ENCODE measurements at places on chromosomes 13 and 19.
A peak's percentile ranks its signal among the peaks of the same experiment; 100 is the strongest.

GRCh38 chr19:16903347-16903746 lies 14.5 kb downstream of the F2RL3 start:
- DNase-seq, result no peak

GRCh38 chr13:83975655-83976165 lies 93.4 kb upstream of the SLITRK1 start:
- DNase-seq, result no peak

GRCh38 chr19:9362905-9363304 lies at the start of gene ZNF177:
Gene ZNF177 (plus strand): TSS chr19:9363013. CDS start chr19:9378312, 15,299 bp downstream.
- no peak for DNase-seq

GRCh38 chr13:111486331-111486730 lies 165.9 kb downstream of the TEX29 start:
- no peak for DNase-seq

DNA sequence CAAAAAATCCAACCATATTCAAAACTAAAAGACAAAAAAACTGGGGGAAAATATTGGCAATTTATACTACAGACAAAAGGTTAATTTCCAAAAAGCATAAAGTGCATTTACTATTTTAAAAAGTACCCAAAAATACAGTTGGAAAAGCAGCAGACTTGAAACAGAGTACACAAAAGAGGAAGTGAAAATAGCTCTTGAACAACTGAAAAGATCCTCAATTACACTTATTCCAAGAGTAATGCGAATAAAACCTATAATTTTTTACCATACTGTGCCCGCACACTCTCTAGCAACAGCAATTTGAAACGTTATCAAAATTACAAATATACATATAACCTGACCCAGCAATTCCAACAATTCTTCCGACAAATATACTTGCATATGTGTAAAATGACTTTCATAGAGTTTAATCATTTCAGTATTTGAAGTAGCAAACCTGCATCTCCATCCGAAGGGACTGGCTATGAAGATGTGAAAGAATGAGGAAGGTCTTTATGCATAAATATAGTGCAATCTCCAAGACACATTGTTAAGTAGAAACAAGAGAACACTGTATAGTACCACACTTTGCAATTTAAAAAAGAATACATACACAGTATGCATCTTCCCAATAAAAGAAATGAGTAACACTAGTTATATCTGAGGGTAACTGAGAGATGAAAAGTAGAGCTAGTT lies 25.4 kb downstream of the ALG5 start:
- DNase-seq, result no peak

DNA sequence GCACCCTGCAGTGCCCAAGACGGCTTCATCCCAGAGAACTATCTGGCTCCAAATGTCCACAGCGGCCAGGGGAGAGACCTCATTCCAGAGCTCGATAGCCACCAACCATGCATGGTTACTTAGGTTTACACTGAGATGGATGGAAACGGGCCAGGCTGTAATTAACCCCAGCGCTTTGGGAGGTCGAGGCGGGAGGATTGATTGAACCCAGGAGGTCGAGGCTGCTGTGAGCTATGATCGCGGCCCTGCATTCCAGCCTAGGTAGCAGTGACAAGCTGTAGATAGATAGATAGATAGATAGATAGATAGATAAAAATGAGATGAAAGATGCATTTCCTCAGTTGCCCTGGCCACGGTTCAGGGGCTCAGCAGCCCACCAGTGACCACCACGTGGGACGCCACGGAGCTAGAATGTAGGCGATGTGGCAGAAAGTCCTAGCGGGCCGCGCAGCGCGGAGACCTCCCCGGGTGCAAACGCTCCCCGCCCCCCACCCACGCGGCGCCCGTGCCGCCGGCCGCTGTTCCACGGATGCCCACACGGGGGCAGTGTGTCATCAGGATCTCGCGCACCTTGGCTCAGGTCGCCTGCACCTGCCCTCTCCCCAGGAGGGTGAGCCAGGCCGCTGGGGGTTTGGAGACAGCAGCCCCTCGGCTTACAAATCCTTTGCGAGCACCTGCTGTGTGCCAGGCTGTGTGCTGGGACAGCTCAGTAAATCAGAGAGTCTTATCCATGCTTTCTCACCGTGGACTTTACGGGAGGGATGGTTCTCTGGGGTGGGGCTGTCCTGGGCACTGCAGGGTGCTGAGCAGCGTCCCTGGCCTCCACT lies 13.5 kb upstream of the TLE5 start:
- peak; percentile 80 for DNase-seq

- peak; percentile 82 for DNase-seq
Measured at GRCh38 chr13:31045286-31046081, 113.0 kb downstream of the TEX26 start.

Measured in stimulated activated CD4-positive, alpha-beta T cell treated with anti-CD3 and anti-CD28 coated beads, Interleukin-4, amount 100 ng/mL, for 24 hours (primary cell).